Fibroblast of skin of right quadriceps (primary cell): ENCODE measurements at places on chromosomes 13 and 19.
A peak's percentile ranks its signal among the peaks of the same experiment; 100 is the strongest.

DNA sequence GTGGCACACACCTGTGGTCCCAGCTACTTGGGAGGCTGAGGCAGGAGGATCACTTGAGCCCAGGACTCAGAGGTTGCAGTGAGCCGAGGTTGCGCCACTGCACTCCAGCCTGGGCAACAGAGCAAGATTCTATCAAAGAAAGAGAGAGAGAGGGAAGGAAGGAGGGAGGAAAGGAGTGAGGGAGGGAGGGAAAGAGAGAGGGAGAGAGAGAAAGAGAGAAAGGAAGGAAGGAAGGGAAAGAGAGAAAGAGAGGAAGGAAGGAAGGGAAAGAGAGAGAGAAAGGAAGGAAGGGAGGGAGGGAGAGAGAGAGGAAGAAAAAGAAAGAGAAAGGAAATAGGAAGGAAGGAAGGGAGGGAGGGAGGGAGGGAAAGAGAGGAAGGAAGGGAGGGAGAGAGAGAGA is 12.4 kb downstream of the NRTN start:
- DNase-seq: no peak

GRCh38 chr19:50944795-50945194 is 8.0 kb downstream of the KLK5 start:
- no peak for DNase-seq

GRCh38 chr13:68078874-68079273 is 848.7 kb upstream of the PCDH9 start:
- no peak for DNase-seq

- no peak for DNase-seq
Measured at GRCh38 chr13:42899266-42899665, 92.8 kb downstream of the EPSTI1 start.

DNA sequence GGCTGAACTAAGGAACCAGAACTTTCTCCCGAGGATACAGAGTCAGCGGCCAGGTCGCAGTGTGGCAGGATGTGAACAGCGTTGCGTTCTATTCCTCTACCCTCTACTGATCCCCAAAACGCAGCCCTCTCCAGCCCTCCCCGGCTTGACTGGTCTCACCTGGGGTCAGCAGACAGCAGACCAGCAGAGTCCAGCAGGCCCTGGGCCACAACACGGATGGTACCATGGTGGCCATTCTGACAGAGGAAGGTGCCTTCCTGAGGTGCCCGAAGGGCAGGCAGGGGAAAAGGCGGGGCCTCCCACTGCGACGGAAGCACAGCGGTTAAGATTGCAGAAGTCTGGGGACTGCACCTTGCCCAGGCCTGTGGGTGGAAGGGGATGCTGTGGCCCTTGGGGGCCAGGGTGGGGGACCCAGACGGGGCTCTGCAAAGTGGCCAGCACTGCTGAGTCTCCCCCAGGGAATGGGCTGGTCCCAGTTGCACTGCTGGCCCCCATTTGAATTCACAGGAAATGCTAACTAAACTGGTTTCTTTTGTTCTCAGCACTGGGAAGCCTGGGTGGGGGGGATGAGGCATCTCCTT is at the start of gene ICAM3:
ICAM3 (minus strand) TSS at position 245 of the 581 bp plus-strand sequence; CDS start at position 235, 10 bp downstream.
- DNase-seq: no peak

DNA sequence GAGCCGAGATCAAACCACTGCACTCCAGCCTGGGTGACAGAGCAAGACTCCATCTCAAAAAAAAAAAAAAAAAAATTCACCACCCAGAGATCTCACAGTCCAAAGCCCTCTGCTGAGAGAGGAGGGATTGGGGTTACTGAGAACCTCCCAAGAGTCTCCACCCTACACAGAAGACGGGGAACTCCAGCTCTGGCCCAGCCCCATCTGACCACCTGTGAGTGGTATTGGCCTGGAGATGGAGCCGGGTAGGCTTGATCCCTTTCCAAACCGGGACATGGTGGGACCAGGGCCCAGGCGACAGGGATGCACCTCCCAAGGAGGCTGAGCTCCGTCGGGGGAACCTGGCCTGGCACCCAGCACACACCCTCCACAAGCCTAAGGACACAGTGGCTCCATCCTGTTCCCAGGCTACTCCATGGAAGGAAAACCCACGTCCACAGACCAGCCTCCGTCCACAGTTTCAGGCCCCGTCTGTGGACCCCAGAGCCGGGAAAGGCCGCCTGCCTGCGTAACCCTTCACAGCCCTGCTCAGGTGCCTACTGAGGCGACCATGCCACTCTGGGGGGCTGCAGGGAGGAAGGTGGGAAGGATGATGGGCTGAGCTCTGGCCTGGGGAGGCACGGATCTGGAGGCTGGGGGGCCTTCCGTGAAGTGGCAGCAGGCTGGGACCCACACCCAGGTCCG is 1.8 kb downstream of the TMEM259 start:
- no peak for DNase-seq

- DNase-seq: peak; percentile 82
Measured at GRCh38 chr13:43838909-43839308, 40.6 kb downstream of the CCDC122 start.

DNA sequence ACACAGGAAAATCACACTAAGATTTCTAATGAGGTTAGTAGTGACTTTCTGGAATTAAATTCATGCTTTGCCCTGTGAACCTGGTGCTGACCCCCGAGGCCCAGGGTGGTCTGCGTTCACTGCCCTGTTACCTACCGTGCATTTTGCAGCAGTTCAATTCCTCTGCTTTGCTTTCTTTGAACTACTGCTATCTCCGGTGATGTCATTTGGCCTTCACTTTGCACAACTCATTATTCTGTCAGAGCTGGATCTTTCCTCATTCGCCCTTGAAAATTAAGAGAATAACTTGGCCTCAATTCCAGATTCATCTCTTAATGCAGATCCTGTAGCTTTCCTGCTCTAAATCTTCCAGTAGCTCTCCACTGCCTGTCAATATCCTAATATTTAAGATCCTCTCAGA is 8.8 kb upstream of the LRRC63 start:
- DNase-seq: no peak

DNA sequence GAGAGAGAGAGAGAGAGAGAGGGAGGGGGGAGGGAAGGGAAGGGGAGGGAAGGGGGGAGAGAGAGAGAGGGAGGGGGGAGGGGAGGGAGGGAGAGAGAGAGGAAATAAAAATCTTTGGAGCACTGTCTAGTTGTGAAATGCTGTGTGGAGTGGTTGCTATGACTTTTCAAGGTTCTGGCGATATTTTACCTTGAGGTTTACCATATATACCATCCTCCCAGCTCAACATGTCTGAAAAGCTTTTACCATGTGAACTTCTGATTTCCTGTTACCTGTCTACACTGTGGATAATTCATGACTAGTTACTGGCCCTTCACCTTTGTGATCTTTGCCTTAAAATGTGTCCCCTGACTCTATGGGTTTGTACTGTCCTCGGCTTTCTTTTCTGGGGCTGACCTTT is 38.2 kb downstream of the SERP2 start:
- DNase-seq: no peak

DNA sequence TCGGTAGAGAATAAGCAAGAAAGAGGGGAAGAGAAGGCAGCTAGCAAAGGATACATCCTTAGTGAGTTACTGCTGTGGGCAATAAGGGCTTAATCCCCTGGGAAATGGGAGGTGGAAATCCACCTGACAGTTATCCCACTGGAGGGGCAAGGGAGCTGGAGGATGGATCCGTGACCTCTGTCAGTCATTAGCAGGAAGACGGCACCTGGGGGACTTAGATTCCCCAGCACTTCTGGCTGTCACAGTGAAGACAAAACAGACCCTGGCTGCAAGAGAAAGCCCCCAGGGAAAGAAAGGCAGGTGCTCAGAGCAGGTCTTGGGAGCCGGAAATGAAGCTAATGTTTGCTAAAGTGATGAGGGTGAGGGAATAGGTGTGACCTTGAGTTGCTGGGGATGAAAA is 70.4 kb upstream of the MRI1 start:
- no peak for DNase-seq

- no peak for DNase-seq
Measured at GRCh38 chr13:45335397-45336024, 5.5 kb downstream of the TPT1 start.

- no peak for DNase-seq
Measured at GRCh38 chr19:55698256-55698655, 23.2 kb downstream of the EPN1 start.

- DNase-seq: peak; percentile 67
Measured at GRCh38 chr19:5953030-5953589, 24.8 kb downstream of the RANBP3 start.

GRCh38 chr13:49517461-49517860 is 21.7 kb downstream of the PHF11 start:
- peak; percentile 9 for DNase-seq

- peak; percentile 25 for DNase-seq
Measured at GRCh38 chr13:30551189-30551588, 66.5 kb upstream of the USPL1 start.

GRCh38 chr13:30608364-30608763 is 9.4 kb upstream of the USPL1 start:
- DNase-seq: no peak

- no peak for DNase-seq
Measured at GRCh38 chr13:96542986-96543385, 451.3 kb downstream of the OXGR1 start.

GRCh38 chr19:1104311-1105007 is 665 bp downstream of the GPX4 start:
- peak; percentile 70 for DNase-seq

DNA sequence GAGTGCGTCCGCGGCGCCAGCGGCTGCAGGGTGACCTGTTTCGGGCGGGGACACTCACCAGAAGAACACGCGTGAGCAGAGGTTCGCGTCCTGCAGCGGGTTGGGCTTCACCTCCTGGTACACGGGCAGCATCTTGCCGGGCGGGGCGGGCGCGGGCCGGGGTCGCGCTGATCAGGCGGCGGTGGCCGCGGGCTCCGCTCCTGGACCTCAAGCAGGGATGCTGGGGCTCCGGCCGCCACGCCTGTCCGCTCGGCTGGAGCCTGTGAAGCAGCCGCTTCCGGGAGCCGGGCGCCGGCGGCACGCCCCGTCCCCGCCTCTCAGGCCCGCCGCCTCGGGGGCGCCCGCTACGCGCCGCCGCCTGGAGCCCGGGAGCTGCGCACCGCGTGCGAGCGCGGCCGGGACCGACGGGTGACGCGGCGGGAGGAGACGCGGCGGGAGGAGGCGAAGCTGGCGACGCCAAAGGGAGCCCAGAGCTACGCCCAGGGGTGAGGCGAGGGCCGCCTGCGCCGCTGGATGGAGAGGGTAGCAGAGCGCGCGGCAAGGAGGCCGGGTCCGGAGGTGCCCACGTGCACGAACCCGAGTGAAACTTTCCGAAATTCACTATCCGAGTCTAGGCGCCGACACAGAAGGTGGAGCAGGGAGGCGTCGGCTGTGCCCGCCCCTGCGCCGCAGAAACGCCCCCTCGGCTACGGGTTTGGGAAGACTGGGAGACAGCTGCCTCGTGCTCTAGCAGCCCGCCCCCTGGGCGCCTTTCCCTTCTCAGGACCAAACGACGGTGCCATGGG is at the start of gene ABCC4:
ABCC4 (minus strand) TSS at position 269 of the 785 bp plus-strand sequence; CDS start at position 132, 137 bp downstream.
- DNase-seq: peak; percentile 75

GRCh38 chr19:3431760-3432397 is 48.4 kb downstream of the SMIM24 start:
- DNase-seq: no peak

DNA sequence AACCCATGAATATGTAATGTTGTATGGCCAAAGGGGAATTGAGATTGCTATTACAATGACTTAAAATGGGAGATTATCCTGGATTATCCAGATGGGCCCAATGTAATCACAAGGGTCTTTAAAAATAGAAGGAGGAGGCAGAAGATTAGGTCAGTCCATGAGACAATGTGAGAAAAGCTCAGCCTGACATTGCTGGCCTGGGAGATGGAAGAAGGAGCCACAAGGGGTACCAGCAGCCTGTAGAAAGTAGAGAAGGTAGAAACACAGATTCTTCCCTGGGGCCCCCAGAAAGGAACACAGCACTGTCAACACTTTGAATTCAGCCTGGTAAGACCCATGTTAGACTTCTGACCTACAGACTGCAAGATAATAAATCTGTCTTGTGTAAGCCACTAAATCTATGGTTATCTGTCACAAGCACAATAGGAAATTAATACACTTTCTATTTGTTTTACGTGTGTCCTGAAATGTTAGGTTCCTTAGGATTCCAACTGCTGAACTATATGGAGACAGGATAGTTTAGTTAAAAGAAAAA is 132.9 kb upstream of the SERP2 start:
- no peak for DNase-seq

DNA sequence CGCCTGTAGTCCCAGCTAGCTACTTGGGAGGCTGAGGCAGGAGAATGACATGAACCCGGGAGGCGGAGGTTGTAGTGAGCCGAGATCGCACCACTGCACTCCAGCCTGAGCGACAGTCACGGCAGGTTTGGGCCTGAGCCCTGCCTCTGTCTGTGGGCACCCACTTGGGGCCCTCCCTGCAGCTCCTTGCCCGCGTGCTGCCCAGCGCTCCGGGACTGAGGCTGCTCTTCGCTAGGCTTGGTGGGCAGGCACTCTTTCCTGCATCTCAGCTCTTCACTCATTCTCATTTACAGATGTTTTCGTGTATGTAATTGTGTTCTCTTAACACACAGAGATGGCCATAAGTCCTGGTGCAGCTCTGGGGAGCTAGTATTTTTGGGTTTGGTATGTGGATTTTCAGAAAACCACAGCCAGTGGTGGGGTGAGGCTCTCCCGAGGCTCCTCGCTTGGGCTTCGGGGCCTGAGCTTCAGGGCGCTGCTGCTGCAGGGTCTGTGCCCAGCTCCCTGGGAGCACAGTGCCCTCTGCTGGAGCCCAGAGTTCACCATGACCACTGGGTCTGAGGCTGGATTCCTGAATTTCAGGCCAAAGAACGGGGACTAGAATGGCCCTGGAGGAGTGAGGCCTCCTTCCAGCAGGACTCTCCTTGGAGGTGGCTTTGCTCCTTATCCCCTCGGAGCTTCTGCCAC is 15.2 kb downstream of the UPF1 start:
- DNase-seq: peak; percentile 75

GRCh38 chr13:85236413-85236812 is 562.8 kb downstream of the SLITRK6 start:
- peak; percentile 77 for DNase-seq

- DNase-seq: no peak
Measured at GRCh38 chr13:34124666-34125306, 306.8 kb downstream of the RFC3 start.
